Activated CD8-positive, alpha-beta memory T cell treated with anti-CD3 and anti-CD28 coated beads, Interleukin-2, amount 10 ng/mL, durations not matched to agents 7 days and 5 days (primary cell): ENCODE measurements at places on chromosomes 2 and 18. TPM values are rescaled to one million over a fixed set of nuclear protein-coding genes. Genes with fewer than 3 reads are reported as not detected.

The RAB27B gene
- 3.5 TPM for total RNA-seq

The C18orf54 gene
- total RNA-seq, result 16.4 TPM

The HS6ST1 gene
- 8.6 TPM for total RNA-seq

The ZAP70 gene
- 338 TPM for total RNA-seq

The DYNAP gene
- not detected for total RNA-seq

The NCKAP5 gene
- not detected for total RNA-seq

The DAW1 gene
- not detected for total RNA-seq

The IHH gene
- total RNA-seq, result not detected
